ENCODE measurements at places on chromosomes 12 and 14.

GRCh38 chr12:54935235-54935951, 49.2 kb downstream of the TESPA1 start:
- peak overlapping the region; percentile 72 for H3K27ac ChIP-seq
- H3K27me3 ChIP-seq = no peaks in the 10 kb centered on the region
- no peaks in the 10 kb centered on the region for H3K36me3 ChIP-seq
- no peak for DNase-seq
- H3K4me3 ChIP-seq = no peak overlapping the region

DNA sequence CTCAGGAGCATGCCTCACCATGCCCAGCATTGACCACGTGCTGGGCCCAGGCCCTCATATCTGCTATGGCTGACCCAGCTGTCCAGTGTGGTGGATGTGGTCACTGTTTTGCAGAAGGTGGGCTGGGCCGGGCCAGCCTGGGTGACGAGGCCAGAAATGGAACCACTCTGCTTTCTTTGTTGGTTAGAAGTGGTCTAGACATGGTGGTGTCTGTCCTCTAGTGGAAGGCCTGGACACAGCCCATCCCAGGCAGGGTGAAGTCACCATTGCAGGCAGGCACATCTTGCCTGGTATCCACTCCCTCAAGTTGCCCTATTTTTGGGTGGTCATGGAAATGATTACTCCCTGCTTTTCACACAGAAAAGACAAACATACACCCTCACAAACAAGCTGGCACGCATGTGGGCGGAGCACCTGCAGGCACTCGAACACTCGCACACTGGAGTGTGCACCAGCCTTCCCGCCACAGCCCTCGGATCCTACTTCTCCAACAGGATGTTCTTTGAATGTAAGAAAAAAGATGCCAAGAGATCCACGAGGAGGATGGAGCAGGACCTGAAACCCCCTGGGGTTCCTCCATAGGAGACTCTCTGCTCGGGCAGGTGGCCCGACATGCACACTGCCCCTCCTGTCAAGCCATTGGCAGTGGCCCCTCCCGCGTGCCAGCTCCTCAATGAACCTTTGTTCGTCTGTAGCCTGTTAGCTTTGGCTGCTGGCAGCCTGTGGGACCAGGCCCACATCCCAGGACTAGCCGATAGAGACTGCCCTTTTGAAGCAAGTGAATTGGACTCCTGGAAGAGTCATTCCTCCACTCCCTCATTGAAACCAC, 38.4 kb downstream of the MLXIP start:
- H3K36me3 ChIP-seq = no peaks in the 10 kb centered on the region
- peaks cover 3% of the 10 kb centered on the region for H3K4me1 ChIP-seq
- DNase-seq = no peak
- no peak overlapping the region for H3K4me3 ChIP-seq
- H3K27me3 ChIP-seq = no peaks in the 10 kb centered on the region

DNA sequence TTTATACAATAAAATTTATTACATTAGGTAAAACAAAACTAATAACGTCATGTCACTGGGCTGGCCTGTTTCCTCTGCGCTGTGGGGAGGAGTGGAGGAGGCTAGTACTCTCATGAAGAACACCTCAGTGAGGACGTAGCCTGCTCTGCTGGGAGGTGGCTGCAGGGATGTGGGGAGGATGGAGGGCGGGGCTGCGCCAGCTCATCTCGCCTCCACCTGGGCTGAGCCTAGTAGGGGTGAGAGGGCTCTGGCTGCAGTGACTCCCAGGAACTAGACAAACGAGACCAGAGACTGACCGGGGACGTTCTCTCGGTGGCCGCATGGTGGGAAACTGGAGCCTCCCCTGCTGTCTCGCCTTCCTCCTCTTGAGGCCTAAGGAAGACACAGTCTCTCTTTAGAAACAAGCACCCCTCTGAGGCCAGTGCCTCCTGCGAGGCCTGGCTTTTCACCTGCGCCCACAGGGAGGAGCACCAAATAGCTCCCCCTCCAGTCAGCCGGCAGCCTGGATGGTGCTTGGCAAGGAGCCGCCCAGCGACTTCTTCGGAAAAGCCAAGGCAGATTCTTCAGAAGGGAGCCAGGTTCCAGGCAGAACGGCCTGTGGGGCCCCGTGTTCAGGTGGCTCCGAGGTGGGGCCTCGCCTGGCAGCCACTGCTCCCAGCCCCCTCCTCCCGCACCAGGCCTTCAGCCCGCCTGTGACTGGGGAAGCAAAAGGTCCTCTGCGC, 62.4 kb downstream of the PLEKHG3 start:
- no peak overlapping the region for H3K27ac ChIP-seq
- no peaks in the 10 kb centered on the region for H3K36me3 ChIP-seq
- peaks cover 38% of the 10 kb centered on the region for H3K4me1 ChIP-seq
- peaks cover 6% of the 10 kb centered on the region for H3K27me3 ChIP-seq
- no peak overlapping the region for H3K4me3 ChIP-seq

DNA sequence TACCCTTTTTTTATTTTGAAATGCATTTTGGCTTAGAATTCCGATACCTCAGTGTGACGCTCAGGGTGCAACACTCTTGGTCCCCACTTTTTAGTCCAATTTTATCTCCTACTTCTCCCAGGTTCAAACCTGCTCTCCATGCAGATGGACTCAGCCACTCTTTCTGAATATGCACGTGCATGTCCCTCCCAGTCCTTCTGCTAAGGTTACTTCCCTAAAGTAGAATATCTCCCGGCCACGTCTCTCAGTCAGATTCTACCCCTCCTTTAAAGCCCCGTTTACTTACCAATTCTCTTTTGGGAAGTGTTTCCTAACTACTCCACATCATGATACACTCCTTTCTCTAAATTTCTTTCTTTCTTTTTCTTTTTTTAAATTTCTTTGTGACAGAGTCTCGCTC, 15.5 kb upstream of the PARP11 start:
- H3K27ac ChIP-seq = no peak overlapping the region
- no peak overlapping the region for H3K4me3 ChIP-seq
- no peaks in the 10 kb centered on the region for H3K27me3 ChIP-seq
- DNase-seq = no peak
- H3K36me3 ChIP-seq = no peaks in the 10 kb centered on the region

DNA sequence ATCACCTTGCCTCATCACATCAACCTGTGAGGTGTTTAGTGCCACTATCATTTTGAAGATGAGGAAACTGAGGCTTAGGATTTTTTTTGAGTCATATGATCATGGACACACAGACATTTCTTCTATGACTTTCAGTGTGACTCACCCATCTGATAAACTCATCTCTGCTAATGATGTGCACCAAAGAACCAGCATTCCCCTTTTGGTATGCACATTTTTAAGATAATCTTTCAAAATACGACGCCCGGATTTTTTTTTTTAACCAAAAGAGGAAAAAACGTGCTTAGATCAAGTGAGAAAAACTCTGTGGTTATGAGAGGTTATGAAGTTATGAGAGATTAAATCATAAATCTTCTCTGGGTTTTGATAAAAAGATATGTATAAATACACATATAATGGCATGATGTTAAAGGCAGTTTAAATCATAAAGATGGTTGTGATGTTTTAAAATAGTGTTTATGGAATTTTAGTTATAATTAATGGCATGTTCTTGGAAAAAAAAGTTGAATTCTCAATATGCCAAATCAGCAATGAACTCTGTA, 948.1 kb downstream of the TMTC2 start:
- H3K4me3 ChIP-seq = no peak overlapping the region
- H3K4me1 ChIP-seq = no peaks in the 10 kb centered on the region
- DNase-seq = no peak
- H3K36me3 ChIP-seq = no peaks in the 10 kb centered on the region
- no peak overlapping the region for H3K27ac ChIP-seq

DNA sequence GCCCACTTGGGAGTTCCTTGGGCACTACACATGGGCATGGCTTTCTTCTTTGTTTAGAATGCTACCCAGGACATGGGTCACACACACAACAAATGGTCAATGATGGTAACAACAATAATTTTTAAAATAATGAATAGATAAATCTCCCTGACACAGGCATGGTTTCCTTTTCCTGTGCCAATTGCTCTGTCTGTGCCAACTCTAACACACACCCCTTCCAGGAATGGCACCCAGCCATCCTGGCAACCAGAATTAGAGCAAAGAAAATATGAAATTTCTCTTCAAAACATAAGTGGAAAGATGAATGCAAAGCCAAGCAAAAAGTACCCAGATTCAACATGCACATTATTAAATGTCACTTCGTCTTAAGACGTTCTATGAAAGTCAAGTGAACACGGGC, 104.9 kb upstream of the SOX5 start:
- no peak overlapping the region for H3K4me3 ChIP-seq
- H3K36me3 ChIP-seq = no peaks in the 10 kb centered on the region
- DNase-seq = no peak
- no peak overlapping the region for H3K27ac ChIP-seq
- H3K4me1 ChIP-seq = no peaks in the 10 kb centered on the region

DNA sequence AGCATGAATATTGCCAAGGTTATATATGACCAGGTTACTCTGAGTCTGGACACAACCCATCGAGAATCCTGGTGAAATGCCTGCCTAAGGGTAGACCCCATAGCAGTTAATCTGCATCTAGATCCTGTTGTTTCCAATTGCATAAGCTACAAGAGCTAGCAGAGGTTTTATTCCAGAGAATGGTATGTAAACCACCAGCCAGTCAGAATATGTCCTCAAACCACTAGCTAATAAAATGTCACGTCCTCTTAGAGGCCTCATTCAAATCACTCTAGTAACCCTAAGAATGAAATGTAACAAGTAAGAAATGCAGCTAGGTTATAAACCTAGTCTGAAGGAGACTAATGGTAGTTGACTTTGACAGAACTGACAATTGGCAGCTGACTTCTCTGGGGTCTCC, 9.0 kb upstream of the YLPM1 start:
- H3K4me1 ChIP-seq = no peaks in the 10 kb centered on the region
- no peak for DNase-seq
- no peak overlapping the region for H3K4me3 ChIP-seq
- no peaks in the 10 kb centered on the region for H3K36me3 ChIP-seq
- H3K27ac ChIP-seq = no peak overlapping the region

GRCh38 chr14:24051789-24052655, at the start of gene CARMIL3:
Gene CARMIL3 (plus strand): TSS chr14:24052009. CDS start chr14:24052154, 145 bp downstream.
- peaks cover 33% of the 10 kb centered on the region for H3K4me1 ChIP-seq
- H3K36me3 ChIP-seq = no peaks in the 10 kb centered on the region
- no peaks in the 10 kb centered on the region for H3K27me3 ChIP-seq
- DNase-seq = peak; percentile 83

DNA sequence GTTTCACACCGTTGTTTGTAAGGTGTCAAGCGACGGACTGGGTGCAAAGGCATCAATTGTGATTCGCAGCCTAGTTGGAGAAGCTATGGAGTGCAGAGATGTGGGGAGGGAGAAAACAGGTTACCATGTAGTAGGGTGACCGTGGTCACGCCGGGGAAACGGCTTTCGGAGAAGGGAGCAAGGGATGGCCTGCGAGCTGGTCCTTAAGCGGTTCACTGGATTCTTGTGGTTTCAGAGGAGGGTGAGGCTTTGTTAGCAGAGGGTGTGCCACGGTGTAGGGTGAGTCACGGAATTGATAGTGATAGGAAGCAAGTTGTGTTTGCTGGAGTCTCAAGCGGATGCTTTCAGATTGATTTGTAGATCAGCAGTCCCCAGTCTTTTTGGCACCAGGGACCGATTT, 2.3 kb downstream of the PIWIL1 start:
- no peak overlapping the region for H3K27ac ChIP-seq
- H3K27me3 ChIP-seq = peaks cover 2% of the 10 kb centered on the region
- H3K4me3 ChIP-seq = no peak overlapping the region
- H3K4me1 ChIP-seq = no peaks in the 10 kb centered on the region
- H3K36me3 ChIP-seq = no peaks in the 10 kb centered on the region
